ENCODE measurements at places on chromosomes 12 and 14.
A peak's percentile ranks its signal among the peaks of the same experiment; 100 is the strongest.

GRCh38 chr12:121499929-121500793 lies 80.7 kb downstream of the KDM2B start:
- DNase-seq = peak; percentile 81

DNA sequence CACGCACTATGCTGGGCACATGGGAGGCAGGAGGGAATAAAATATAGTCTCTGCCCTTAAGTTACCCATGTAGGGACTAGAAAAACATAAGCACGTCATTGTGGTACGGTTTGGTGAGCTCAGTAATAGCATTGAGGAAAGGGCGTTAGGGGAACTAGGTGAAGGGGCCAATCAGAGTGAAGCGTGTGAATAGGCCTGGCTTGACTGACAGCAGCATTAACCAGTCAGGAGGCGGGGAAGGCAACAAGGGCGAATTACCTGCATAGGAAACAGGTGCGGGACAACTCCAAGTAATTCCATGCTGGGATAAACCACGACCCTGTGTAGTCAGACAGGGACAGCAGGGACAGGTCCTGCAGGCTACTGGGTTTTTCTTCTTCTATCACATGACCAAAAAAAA lies 107.7 kb downstream of the UNC79 start:
- no peak for DNase-seq

- DNase-seq = no peak
These were observed 159.8 kb downstream of the KITLG start for GRCh38 chr12:88420457-88420856.

GRCh38 chr12:15939111-15939510 lies 28.0 kb downstream of the DERA start:
- DNase-seq = no peak

DNA sequence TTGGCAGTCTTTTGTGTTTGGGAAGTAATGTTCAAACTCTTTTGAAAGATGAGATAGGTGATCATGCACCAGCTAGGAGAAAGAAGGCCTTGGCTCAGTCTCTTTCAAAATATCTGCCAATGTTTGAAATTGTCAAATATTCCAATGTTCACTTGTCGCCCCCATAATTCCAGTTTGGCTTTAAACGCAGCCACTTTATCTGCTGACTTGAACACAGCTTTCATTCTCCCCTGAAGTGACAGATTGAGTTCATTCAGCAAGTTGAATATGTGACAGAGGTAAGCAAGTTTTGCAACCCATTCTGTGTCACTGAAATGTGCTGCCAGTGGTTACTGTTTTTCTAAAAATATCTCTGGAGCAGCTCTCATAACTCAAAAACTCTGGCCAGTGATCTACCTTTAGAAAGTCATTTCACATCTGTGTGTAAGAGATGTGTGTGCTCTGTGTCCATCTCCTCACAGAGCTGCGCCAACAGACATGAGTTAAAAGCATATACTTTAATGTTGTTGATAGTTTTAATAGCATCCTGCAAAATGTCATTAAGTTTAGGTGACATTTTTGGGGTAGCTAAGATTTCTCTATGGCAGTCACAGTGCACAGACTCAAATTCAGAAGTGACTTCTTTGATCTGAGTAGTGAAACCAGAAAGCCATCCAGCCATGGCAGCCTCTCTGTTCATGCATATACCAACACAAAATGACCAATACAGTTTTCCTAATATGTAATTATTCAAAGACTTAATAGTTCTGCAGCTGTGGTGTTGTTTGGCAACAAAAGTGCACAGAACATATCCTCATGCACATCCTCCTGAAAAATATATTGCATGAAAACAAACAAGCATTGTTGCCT lies 614.3 kb upstream of the MIS18BP1 start:
- no peak for DNase-seq

- no peak for DNase-seq
These were observed 1.3 kb upstream of the AEBP2 start for GRCh38 chr12:19437996-19438395.

GRCh38 chr14:50726372-50727107 lies 58.4 kb upstream of the SAV1 start:
- no peak for DNase-seq

DNA sequence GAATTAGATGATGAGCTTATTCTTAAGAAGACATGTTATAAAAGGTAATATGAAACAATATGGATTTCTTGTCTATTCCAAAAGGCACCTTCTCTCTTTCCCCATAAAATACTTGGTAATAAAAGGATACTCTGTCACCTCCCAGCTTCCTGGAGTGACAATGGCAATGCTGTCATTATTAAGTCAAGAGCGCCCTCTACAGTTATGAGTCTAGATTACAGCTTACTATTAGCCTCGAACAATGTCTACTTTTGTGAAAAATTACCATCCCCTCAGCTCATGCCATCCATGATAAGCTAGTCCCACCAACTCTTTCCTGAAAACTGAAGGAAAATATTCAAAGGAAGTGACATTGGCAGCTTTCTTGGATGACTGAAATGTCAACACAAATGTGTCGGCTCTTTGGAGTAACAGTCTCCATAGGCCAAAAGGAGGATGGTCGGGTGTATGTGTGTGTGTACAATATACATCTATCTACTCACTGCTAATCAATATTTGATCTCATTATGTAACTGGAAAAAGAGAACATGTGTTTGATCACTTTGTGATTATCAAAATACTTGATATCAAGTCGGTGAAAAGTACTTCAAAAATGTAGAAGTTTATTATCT lies 48.7 kb upstream of the CDKN3 start:
- DNase-seq = no peak

- DNase-seq = no peak
These were observed 70.9 kb upstream of the SLC38A4 start for GRCh38 chr12:46896680-46897079.

- DNase-seq = no peak
These were observed 79.1 kb upstream of the EEA1 start for GRCh38 chr12:93008044-93008778.

DNA sequence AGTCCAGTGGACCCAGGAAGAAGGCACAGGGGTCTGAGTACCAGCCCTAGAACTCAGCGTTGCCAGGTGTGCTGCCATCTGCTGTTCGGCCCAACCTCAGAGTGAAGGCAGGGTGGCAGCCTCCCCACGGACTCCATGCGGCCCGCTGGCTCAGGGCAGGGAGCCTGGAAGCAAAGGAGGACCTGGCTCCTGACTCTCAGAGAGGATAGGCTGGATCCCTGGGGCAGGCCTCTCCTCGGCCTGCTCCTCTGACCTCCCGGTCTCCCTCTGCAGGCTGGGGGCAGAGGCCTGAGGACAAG lies 10.1 kb downstream of the MCRS1 start:
- no peak for DNase-seq

DNA sequence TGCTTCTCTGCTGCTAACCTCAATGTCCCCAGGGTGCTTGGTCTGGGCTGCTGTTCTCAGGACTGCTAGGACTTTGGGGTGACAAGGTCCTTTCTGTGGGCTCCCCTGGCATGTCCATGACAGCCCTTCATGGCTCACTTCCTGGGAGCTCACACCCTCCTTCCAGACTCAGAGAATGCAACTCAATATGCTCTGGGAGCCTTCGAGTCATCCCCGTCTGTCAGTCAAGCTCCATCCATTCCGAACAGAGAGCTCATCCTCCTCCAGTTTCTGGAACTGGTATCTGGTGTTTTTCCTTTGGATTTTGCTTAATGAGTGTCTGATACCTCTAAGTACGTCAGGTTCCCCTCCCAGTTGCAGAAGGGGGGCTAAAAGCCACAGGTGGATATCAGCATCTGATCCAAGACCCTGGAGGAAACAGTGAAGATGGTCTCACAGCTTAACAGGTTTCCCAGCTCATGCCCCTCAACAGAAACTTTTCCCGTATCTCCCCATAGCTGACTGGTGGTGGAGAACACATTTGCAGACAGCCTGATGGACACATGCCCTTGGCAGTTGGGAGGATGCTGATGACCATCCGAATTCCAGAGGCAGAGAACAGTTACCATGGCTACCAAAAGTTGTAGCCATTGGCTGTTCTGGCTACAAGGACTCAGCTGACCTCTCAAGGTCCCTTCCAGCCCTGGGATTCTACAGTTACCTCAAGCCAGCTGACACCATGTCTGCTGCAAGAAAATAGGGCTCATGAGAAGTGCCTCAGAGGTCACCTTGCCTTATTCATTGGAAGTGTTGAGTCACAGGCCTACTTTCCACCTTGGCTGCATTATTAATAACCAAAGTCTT lies 9.5 kb upstream of the RAB35 start:
- no peak for DNase-seq

DNA sequence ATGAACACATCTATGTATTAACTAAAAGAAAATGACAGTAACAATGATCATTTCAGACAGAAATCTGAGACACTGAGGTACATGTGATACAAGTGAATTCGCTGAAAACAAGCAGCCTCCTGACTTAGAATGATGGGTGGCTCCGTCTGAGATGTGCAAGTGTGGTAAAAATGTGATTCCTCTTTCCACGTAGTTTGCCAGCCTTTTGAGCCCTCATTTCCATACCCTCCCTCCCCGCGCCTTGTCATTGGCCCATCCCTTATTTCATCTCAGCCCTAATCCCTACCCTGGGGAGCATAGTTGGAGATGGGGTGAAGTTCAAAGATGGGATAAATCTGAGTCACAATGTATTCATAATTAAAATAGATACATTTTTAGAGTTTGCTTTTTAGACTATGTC lies 107.8 kb downstream of the BMP4 start:
- DNase-seq = no peak

GRCh38 chr14:104337351-104337750 lies 199.0 kb downstream of the KIF26A start:
- DNase-seq = no peak

GRCh38 chr14:54975856-54976255 lies 51.0 kb downstream of the WDHD1 start:
- no peak for DNase-seq

GRCh38 chr14:104676694-104677511 lies 12.5 kb upstream of the INF2 start:
- DNase-seq = peak; percentile 61

DNA sequence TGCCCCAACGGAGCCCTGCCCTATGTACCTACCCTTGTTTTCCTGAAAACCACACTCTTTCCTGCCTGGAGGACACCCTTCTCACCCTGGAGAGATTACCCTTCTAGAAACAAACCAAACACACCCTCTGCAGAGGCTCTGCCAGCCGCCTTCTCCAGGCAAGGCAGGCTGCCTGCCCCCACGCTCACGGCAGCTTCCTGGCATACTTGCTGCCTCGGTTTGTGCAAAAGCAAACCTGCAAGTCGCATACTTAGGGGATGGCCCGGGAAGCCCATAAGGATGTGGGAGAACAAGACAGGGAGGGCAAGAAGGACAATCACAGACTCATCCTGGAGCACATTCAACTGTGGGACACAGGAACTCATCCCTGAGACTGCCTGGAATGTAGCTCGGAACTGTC lies 154.0 kb upstream of the DIO3 start:
- no peak for DNase-seq

- DNase-seq = no peak
These were observed 115.0 kb upstream of the RPH3A start for GRCh38 chr12:112676507-112676906.

DNA sequence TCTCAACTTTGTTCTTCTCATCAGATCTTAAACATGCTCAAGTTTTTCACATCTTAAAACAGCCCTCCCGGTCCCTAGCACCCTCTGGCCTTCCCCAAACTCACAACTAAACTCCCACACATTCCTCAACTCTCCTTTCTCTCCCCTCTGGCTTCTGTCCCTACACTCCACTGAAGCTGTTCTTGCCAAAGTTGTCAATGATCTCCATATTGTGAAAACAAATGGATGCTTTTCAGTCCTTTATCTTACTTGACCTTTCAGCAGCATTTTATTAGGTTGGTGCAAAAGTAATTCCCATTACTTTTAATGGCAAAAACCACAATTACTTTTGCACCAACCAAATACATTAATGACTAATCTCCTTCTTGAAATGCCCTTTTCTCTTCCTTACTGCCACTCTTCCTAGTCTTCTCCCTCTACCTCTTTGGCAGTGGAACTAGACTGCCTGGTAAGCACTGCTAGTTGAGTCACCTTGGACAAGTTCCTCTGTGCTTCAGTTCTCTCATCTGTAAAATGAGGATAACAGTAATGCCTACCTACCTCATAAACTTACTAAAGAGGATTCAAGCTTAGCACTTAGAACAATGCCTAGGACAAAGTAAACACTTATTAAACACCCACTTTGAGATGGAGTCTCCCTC lies 16.0 kb downstream of the CERS5 start:
- no peak for DNase-seq

Measured in left hindlimb (tissue), 1 donor.